H54 (cell line): ENCODE measurements at places on chromosomes 2 and 18.

DNA sequence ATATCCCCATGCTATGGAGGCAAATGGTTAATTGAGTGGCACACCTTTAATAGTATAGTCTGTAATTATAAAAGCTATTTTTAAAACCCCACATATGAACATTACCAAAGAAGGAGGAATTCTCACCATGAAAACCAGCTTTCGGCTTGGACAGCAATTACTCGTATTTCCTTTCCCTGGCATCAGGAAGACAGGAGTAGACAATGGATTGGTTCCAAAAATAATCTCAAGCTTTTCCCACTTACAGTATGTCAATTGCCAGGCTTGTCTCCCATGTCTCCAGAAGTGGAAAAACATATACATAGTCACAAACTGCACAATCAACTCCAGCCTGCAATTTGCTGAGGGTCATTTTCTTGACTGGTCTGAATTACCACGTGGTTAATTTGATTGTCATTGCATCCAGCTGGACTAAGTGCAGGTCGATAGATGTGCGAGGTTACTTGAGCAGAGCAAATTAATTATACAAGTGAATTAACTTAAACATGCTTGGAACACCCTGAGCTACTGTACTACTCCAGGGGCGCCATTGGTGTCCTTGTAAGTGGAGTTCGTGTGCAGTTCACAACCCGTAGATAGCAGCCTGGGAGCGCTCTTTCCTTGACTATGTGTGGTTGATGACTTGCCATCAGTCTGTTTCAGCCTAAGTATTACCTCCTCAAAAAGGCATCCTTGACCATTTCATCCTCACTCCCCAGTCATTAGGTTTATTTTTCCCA, 124.3 kb upstream of the PELI1 start:
- DNase-seq: no peak

DNA sequence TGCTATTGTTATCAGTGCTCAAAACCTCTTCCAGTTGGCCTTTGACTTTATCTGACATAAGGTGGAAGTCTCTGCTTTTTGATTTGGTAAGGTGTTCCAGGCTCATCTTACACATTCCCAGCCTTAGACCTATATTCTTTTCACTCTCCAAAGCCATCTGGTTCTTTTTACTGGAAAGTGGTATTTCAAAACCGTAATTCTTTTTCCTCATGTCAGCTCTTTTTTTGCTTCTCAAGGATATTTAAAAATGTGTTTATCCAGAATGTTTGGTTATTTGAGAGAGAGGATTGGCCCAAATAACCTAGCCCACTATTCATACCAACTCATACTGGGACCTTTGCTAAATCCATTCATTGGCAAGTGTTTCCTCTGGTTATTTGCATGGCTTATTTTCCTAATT, 411.2 kb upstream of the PIK3C3 start:
- no peak for DNase-seq

DNA sequence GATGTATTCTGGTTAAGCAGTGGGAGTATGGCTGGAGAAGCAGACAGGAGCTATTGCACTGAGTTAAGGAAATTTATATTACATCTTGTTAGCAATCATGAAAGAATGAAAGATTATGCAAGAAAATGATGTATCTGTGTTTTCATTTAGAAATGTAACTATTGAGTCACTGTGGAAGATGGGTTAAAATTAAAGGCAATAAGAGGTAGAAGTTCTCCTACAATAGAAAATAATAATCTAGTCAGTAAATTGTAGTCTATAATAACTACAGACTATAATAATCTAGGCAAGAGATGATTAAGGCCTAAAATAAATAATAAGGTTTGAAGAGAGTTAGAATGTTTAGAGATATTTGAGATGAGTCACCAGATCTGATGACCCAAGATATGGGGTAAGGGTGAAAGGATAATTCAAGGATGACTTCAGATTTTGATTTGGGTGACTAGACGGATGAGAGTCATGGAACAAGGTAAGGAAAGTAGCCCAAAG, 371.9 kb upstream of the KCNH7 start:
- peak; percentile 4 for DNase-seq

- peak; percentile 57 for DNase-seq
Measured at GRCh38 chr2:176643646-176644045, 374.4 kb downstream of the MTX2 start.

- no peak for DNase-seq
Measured at GRCh38 chr2:216539791-216540241, 41.2 kb downstream of the RPL37A start.

DNA sequence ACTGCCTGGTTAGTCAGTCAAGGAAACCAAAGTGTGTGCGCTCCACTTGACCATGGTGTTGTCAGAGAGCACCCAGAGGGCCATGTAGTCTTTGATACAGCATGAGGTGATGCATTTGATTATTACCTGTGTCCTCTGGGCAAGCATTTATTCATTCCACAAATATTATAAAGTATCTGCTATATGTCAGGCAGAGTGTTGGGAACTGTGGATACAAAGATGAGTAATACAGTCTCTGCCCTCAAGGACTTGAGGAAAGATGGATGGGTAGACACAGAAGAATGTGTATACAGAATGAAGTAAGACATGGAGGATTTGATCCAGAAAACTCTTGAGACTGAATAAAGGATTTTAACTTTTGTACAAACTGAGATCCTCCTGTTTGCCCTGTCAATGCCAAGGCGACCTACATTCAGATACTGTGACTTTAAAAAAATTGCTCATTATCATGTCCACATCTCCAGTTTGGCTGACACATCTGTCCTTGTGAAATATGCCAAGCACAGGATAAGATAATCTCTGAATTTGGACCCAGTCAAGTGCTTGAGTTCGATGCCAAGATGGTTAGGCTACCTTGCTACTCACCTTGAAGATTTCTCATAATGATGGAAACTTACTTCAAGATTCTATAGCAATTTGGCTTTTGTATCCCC, 50.8 kb downstream of the ACYP2 start:
- no peak for DNase-seq

DNA sequence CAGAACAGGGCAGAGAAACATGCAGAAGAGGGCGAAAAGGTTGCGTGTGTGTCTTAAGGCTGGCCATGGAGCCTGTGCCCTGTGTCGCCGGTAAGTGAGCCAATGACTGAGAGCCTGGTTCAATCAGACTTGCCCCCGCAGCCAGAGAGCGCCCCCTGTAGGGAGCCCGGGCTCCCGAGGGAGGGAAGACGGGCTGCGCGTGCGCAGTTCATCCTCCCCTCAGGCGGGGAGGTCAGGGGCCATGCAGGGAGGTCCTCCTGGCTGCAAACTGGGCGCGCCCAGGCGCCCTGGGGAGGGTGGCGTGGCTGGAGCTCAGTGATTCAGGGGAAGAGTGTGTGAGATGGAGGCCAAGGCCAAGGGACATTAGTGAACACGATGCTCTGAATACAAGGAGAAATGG, 276.6 kb downstream of the PHLPP1 start:
- DNase-seq: no peak

DNA sequence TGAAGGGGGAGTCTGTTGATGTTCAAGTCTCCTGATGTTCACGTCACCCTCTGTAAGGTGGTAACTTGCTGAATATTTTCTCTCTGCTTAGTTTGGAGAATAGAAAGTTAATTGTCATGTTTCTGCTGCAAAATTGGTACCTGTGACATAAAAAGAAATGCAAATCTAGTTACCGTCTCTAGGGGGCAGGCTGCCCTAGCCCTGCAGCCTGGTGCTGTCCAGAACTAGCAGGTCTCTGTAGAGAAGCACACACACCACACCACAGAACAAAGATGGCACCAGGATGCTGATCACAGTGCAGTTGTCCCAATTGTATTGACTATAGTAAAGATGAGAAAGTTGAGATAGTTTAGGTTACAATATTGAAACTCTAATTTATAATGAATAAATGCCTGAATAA, 47.0 kb downstream of the SLC9A4 start:
- DNase-seq: peak; percentile 19

- DNase-seq: no peak
Measured at GRCh38 chr2:230929381-230930148, 4.5 kb upstream of the GPR55 start.

- no peak for DNase-seq
Measured at GRCh38 chr18:79546781-79547272, 132.8 kb upstream of the CTDP1 start.

- DNase-seq: no peak
Measured at GRCh38 chr18:5061785-5062184, 135.3 kb downstream of the AKAIN1 start.

DNA sequence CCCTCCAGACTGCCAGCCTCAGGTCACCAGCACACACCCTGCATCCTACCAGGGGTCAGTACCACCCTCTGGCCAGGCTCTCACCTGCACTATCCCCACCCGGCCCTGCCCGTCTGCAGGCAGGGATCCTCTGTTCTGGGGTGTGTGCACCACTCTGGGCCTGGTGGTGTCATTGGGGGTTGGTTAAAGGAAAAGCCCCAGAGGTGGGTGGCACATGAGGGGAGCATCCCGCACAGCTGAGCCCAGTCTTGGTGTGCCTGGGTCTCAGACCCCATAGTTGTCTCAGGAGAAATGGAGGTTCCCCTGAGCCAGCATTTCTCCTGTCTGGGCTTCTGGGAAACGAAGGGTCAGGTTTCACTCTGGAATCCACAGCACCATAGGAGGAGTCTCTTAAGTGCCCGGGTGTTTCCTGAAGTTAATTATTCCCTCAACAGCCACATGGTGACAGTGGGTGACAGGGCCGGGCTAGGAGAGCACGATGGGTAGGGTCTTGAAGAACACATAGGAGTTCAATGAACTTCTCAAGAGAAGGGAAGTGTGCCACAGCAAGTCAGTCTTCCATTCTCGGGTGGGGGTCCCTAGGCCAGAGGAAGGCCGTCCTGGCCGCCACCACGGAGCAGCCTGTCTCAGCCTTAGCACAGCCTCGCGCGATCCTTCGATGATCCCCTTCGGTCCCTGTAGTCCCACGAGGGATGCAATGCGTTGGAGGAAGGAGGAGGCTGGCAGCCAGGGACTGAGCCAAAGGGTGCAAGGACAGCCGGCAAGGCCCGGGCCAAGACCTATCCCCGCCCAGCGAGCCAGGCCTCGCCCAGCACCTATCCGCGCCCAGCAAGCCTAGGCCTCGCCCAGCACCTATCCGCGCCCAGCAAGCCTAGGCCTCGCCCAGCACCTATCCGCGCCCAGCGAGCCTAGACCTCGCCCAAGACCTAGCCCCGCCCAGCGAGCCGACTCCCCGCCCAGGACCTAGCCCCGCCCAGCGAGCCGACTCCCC, 1.1 kb upstream of the FARP2 start:
- DNase-seq: peak; percentile 70

GRCh38 chr2:216833061-216833460, 26.8 kb downstream of the TNP1 start:
- no peak for DNase-seq

DNA sequence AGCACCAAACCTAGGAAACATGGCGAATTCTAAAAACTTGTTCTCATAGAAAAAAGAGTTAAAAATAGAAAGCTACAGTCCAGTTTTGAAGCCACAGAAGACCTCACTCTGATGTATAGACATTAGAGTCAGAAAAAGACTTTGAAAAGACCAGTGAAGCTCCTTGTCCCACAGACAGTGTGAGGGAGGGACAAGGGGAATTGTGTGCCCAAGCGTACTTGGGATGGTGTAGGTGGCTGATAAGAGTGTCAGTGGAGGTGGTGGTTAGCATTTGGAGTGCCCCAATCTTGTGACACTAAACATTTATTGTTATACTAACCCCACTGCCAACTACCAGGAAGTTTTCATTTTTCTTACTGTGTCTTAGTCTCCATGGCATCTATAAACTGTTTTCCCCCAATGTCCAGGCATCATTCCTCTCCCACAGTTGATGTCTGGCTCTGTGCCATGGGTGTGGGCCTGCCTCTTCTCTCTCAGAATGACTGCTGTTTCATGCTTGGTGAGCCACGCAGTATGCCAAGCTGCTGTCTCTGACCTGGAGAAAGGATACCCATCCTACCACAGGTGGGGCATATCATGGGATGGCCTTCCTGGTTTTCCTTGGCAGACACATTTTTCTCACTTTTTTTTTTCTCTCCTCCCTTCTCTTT, 161.4 kb downstream of the RPIA start:
- no peak for DNase-seq

GRCh38 chr2:86806059-86806857, 15.5 kb upstream of the CD8A start:
- no peak for DNase-seq

DNA sequence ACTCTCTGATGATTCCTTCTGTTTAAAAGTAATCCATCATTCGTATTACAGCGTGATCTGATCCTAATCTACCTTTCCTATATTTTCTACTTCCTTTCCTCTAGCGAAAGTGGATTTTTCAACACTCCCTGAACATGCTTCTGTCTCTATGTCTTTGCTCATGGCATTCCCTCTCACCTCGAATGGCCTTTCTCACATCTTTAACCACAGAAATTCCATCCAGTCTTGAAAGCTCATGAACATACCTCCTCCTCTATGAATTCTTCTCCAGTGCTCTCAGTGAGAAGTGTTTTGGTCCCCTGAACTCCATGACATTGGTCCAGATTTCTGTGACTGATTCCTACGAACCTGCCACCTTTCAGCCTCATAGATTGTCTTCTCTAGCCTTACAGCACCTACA, 323.2 kb downstream of the RAD51AP2 start:
- no peak for DNase-seq

DNA sequence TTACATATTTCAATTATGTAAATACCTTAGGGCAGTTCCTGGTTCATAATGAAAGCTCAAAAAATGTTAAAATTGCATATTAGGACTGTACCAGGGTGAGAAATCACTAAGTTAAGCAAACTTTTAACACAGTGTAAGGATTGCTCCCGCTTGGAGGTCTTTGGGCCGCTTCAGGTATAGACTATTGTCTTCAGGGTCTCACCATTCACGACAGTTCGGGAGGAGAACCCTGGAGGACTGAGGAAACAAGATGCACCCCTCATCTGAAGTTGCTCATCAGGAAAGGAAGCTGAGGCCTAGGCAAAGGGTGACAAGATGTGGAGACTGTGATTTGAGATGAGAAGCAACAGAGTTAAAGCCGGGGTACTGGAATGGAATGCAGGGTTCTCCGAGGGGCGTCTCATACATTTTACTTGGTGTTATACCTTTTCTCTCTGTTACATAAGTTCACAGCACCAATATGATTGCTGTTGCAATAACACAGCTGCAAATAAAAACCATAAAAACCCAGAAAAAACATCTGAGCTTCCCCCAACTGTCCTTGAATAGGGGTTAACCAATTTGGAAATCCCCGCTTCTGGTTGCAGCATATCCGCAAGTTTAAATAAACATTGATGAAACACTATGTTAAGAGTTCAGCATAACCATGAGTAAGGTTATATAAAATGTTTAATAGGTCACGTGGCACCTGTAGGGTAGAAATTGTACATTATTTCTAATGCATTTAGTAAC, 40.1 kb downstream of the FBXO48 start:
- no peak for DNase-seq

GRCh38 chr2:218981881-218982585, 3.0 kb downstream of the FEV start:
- DNase-seq: no peak

GRCh38 chr2:74538881-74539339, 9.2 kb downstream of the HTRA2 start:
- DNase-seq: no peak

GRCh38 chr2:48439102-48439501, 90.9 kb upstream of the STON1 start:
- no peak for DNase-seq

DNA sequence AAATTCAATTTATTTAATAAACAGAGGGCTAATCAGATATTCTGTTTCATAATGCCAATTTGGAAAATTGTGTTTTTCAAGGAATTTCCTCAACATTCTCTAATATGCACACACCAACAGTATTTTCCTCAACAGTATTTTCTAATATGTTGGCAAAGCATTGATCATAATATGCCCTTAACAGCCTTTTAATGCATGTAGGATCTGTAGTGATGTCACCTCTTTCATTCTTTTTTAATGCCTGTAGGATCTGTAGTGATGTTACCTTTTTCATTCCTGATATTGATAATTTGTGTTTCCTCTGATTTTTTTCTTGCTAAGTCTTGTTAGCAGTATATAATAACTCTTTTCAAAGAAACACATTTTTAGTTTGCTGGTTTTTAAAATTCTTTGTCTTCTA, 15.9 kb downstream of the VWA3B start:
- DNase-seq: no peak
